ENCODE measurements at places on chromosomes 3 and 15.

DNA sequence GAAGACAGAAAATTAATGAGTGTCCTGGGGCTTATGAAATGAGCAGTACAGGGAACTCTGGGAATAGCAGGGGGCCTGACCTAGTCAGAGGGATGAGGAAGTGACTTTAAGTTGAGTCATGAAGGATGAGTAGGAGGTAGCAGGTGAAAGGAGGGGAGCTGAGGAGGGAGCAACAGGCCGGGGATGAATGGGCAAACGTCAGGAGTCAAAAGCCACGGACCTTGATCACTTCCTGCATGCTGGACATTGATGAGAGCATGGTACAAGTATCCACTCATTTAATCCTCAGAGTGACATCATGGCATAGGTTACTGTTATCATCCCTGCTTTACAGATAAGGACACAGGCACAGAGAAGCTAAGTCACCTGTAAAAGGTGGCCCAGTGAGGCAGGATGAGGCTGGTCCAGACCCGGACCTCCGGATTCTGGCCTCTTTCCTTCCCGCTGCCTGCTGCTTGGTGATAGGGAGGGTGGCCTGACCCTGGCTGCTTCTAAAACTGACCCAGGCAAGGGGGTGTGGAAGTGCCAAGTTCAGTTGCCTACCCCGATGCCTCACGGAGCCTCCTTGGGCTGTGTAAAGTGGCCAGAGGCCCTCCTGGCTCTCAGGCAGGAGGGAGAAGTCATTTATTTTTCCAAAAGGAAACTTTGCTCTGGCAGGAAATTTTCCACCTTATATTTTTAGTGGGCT, 7.6 kb downstream of the CORO2B start:
- DNase-seq: peak; percentile 74

DNA sequence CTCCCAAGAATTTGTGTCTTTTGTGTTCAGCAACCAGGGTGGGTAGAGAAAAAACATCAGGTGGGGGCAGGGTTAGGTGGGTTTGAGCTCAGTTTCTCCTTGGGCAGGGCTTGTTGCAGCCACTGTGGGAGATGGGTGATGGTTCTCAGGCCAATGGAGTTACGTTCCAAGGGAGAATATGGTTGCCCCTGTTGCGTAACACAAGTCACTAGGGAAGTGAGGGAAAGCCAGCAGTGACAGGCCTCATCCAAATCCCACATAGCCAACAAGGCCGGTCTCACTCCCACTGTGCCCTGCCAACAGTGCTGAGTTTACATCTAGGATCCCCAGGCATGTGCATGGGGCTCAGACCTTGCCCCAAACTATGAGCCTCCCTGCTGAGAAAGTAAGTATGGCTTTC, 7.9 kb upstream of the FBXL2 start:
- no peak for DNase-seq

DNA sequence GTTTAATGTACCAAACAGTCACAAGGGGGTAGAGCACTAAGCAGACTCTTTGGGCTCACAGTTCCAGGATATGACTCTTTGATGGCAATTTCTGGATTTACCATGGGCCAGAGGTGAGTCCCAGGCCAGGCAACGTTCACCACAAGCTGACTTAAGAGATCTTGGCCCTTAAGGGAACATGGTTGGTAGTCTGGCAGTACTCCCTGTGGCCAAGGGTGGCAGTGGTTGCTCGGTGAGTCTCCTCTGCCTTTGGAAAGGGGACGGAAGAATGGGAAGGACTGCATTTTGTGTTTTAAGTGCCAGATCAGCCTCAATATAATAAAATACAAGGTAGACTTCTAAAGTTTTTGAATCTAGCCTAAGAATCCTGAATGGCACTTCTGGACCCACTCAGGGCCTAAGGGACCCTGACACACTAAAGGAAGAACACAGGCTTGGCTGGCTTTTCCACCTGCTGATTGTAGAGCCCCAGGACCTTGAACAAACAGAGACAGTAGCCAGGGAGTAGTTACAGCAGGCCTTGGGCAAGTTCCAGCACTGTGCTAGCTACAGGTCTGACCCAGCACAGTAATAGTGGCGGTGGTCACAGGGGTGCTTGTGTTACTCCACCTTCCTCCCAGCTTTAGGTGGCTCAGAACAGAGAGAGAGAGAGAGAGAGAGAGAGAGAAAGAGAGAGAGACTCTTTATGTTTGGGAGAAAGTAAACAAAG, 730.7 kb upstream of the ALCAM start:
- DNase-seq: no peak

- peak; percentile 46 for DNase-seq
Observed at GRCh38 chr15:62626903-62627302, 415.6 kb upstream of the TPM1 start.

GRCh38 chr15:40252141-40252437, 13.2 kb downstream of the PAK6 start:
- DNase-seq: no peak

DNA sequence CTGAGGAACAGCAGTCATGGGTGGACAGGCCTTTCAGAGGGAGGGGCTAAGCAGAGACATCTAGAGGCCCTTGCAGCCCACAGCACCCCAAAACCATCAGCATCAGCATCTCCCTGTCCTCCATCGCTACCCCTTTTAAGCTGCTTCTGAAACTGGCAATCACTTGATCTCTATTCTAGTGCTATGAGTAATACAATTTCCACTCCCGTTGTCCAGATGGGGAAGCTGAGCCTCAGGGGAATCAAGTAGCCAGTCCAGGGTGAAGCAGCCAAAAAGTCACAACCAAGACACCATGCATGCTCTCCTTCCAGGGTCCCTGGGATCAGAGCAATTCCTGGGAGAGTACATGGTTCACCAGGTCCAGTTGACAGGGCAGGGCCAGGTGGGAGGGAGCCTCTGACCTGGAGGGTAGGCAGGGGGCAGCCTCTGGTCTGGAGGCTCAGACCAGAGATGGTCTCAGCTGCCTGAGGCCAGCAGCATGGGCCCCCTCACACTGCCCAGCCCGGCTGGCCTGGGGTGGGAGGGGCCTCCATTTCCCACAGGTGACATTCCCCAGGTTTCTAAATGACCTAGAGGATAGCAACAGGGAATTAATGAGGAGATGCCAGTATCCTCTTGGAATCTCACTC, 30.0 kb downstream of the KLHL25 start:
- peak; percentile 37 for DNase-seq

GRCh38 chr3:194689493-194689944, 3.8 kb downstream of the FAM43A start:
- DNase-seq: peak; percentile 59

DNA sequence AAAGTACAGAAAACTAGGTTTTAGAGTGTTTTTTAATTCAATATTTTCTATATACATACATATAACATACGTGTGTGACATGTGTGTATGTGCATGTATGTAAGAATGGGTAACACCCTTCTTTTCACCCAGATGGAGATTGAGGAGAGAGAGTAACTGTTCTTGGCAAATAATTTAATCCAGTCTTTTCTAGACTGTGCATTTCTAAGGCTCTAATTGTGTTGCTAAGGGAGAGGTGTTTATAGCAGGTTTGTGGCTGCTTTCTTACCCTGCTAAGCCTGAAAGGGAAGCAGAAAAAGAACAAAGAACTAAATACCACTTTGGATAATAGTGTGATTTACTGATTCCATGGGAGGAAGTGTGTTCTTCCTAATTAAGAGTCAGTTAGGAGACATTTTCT, 46.0 kb upstream of the ALDH1L1 start:
- DNase-seq: no peak

- DNase-seq: no peak
Observed at GRCh38 chr15:43127752-43128151, 5.6 kb upstream of the TMEM62 start.

- DNase-seq: no peak
Observed at GRCh38 chr3:48440590-48440958, 517 bp downstream of the TMA7 start.

GRCh38 chr15:74453925-74454763, 6.8 kb downstream of the UBL7 start:
- DNase-seq: no peak

- DNase-seq: no peak
Observed at GRCh38 chr15:31478702-31479221, 152.1 kb downstream of the KLF13 start.

GRCh38 chr3:133130168-133130567, 92.0 kb downstream of the TMEM108 start:
- peak; percentile 37 for DNase-seq

GRCh38 chr15:58684036-58684710, 65.3 kb downstream of the ADAM10 start:
- no peak for DNase-seq

DNA sequence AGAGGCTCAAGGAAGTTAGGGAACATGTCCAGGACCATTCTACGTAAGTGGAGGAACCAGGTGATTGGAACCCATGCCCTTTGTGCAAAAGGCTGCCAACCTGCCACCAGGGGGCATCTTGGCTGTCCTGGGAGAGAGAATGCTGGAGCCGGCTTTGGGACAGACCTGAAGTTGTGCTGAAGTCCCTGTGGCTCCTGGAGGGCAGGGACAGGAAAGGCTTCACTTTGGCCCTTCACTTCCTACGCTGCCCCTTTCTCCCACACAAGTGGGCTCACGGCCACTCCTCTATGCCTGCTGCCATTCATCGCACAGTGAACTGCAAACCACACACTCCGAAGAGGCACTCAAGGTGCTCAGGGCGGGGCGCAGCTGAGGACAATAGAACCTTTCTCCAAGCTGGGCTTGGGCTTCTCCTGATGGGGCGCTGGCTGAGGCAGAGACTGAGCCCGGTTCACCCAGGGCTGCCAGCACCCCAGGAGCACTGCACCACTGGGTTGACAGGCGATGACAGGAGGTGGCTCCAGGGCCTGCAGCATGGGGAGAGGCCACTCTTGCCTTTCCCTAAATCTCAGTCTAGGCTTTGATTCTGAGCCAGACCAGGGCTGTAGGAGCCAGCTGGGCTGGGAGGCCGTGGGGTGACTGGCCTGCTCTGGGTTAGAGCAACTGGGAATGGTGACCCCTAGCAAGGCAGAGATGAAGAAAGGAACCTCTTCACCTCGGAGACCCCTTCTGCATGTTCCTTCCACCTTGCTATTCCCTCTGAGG, 8.4 kb downstream of the SHF start:
- no peak for DNase-seq

DNA sequence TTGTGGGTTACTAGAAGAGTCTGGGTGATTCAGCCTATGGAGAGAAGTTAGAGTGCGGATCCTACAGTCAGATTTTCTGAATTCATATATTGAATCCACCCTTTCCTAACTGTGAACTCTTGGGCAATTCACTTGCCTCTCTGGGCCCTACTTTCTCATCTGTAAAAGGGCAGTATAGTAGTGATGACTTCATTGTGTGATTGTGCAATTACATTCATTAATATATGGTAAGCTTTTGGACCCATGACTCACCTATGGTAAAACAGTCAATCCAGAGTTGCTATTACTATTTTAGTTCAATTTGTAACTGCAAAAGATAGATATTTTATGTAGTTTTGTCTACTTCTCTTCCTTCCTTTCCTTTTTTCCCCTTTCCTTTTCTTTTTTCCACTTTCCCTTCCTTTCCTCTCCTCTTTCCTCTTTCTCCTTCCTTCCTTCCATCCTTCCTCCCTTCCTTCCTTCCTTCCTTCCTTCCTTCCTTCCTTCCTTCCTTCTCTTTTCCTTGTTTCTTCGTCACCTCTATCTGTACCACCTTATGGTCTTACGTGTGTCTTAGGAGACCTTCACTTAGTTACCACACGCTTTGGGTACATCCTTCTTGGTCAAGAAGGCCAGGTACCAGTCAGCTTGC, 37.0 kb downstream of the GMNC start:
- DNase-seq: no peak

DNA sequence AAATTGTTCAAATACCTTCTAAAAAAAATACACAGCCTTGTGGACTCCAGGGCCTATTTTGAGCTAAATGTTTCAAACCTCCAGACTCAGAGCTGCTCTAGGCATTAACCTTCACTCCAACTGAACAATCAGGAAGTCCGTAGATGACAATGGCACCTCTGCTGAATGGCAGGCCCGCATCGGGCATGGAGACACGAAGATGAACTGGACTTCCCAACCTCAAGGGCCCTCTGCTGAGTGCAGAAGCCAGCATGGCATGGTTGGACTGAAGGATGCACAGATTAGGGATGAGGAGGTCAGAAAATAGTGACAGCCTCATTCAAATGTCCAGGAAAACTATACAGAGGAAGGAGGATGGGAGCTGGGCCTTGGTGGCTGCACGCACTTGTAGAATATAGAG, 2.2 kb downstream of the FAM174B start:
- DNase-seq: no peak

GRCh38 chr15:89870688-89871288, 23.0 kb downstream of the AP3S2 start:
- DNase-seq: no peak

GRCh38 chr15:23073890-23074646, 34.7 kb upstream of the TUBGCP5 start:
- no peak for DNase-seq

- peak; percentile 55 for DNase-seq
Observed at GRCh38 chr15:32998979-32999672, 195.4 kb downstream of the FMN1 start.

DNA sequence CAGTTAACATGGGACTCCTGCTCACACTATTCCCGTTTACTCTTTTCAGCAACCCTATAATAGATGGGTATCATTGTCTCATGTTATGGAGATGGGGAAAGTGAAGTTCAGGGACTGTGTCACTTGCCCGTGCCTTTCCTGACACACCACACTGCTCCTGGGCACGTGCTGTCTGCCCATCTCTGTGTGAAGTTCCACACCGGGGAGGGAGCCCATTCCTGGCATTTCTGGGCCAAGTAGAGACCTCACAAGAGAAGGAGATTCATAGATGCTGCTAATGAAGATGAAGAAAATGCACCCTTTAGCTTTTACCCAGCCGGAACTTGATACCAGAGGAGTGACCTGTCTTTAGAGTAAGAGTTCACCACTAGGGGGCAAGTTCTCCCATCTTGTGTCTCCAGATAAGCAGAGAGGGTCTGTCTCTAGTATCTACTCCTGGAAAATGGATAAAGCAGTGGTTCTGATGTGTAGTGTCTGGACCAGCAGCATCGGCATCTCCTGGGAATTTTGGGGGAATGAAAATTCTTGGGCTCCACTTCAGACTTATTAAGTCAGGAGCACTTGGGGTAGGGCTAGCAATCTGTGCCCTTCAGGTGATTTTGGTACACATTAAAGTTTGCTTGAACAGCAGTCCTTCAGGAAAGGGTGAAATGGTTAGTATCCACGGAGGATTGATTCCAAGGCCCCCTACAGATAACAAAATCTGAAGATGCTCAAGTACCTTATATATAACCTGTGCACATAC, 2.0 kb upstream of the TOPBP1 start:
- DNase-seq: peak; percentile 49

DNA sequence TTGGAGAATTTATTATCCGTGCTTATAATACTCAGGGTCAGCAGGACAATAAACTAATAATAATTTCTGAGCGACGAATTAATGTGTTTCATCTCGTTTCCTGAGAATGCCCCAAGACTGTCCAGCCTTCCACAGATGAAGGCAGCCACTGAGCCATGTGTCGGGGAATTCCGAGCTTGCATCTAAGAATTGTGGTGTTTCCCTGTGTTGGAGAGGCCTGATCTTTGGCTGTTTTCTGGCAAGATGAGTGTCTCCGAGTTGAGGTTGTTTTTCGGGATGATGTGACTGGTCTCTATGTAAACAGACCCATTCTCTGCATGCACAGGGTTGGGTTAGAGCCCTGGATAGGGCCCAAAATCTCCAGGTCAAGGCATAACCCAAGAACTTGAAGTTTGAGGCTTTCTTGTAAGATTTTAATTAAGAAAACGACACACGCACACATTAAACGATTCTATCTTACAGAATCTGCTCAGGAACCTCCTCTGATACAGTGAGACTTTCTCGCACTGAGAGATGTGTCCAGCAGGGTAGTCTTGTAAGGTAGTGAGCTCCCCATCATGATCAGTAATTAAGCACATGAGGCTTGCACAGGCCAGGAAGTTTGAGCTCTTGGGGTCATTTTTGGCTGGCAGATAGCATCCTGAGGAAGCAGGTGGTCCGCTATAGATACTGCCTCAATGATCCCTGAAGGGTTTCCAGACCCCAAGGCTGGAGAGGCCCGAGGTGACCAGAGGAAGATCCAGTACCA, 14.4 kb downstream of the FGD5 start:
- no peak for DNase-seq

All from fibroblast of upper back skin (primary cell).